T-helper 1 cell (primary cell): ENCODE measurements at places on chromosomes 3 and 15.

DNA sequence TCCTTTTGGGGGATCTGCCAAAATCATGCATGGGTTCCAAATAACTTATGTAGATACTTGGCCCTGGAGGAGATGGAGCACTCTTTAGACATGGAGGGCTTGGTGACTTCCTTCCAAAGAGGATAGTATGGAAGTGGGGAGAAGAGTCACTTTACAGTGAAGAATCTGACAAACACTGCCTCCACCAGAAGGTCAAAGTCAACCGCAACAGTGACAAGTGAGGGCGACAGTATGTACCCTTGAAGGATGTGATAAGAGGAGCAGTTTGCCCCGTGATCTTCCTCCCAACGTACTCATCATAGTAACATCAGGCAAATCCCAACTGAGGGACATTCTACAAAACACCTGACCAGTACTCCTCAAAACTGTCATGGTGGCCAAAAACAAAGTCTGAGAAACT is 62.0 kb downstream of the LMCD1 start:
- no peak for DNase-seq

DNA sequence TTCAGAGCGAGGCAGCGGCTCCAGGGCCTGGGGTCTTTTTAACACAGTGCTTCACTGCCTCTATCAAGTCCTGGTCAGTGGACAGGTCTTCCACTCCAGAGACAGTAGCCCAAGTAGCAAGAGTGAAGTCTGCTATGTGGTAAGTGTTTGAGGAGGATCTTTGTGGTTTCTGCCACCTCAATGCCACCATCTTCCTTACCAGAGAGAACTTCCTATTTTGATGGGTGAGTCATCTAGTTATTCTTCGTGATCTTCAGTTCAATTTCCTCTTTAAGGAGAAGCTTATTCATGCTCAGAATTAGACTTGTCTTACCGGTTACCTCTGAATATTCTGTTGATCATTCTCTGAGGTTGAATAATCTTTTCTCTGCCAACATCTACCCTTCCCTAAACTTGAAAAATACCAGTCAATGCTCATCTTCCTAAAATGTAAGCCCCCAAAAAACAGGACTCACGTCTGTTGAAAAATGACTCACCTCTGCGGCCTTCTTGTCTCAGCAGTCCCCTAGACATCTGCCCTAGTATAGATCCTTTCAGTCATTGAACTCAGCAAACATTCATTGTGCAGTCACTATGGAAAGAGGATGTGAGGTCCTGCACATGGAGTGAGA is 32.2 kb upstream of the BCL6 start:
- no peak for DNase-seq

- DNase-seq: no peak
These were observed 52.6 kb upstream of the CCR2 start for GRCh38 chr3:46301122-46301835.

- no peak for DNase-seq
These were observed 6.8 kb upstream of the PDCD6IP start for GRCh38 chr3:33791477-33792166.

DNA sequence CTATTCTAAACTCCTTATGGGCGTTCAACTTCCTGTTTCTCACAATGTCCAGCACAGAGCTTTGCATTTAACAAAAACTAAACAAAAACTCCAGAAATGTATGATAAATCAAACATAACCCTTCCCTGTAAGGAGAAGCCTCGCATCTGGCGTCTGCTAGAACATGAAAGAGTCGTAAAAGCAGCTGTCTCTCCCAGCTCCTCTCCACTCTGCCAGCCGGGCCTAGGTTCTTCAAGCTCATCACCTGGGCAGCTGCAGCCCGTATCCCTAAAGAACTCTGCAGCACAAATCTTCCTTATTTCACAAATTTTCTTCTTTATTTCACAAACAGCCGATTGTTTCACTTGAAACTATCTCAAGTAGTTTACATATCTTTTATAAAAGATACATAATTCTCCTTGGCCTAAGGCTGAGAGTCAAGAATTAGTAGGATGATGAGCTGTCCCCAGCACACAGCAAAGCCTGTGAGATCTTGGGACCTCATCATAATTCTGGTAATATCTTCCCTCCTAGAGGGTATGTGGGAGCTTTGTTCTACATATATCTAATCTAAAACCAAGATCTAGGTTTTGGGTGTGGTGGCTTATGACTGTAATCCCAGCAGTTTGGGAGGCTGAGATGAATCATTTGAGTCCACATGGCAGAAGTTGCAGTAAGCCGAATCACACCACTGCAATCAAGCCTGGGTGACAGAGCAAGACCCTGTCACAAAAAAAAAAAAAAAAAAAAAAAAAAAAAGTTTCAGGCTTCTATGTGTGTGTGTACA is 35.3 kb downstream of the ANXA2 start:
- DNase-seq: no peak
